ENCODE measurements at places on chromosomes 1 and 21.

- DNase-seq, result no peak
These were observed 91.6 kb downstream of the TBX19 start for GRCh38 chr1:168372307-168372706.

GRCh38 chr21:16863362-16863905, 649.4 kb upstream of the CXADR start:
- no peak for DNase-seq

DNA sequence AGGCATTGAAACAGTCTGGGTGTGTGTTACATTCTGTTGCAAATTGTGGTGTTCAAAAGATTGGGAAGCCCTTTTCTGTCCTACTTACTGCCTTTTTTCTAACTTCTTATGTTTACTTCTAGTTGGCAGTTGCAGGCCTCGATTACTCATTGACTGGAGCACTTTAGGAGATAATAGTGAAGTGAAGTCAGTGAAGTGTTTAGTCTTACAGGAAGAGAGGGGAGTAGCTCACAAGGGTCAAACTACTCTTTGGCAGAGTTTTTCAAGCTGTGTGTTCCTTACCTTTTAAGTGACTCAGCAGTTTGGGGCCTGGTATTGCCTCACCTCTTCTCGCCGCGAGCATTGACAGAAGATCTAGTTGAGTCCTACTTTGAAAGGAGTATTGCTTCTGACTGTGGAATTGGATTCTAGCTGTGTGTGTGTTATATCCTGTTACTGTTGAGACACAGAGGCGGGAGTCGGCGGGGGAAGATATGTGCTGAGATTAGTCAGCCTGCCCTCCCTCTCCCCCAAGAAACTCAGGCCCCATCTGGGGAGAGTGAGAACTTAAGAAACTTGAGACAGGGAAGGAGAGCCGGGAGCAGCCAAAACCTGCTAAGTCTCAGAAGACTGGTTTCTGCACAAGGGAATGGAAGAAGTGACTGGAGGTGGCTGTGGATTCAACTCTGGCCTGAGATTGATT, 19.3 kb downstream of the AHCYL1 start:
- DNase-seq, result no peak

- DNase-seq, result no peak
These were observed 67.0 kb downstream of the MATN1 start for GRCh38 chr1:30656171-30656940.

- no peak for DNase-seq
These were observed 836 bp upstream of the GBP4 start for GRCh38 chr1:89199525-89200031.

GRCh38 chr1:5415606-5416005, 576.6 kb downstream of the NPHP4 start:
- DNase-seq, result no peak

- no peak for DNase-seq
These were observed 174.2 kb downstream of the BRINP3 start for GRCh38 chr1:190303501-190303900.

DNA sequence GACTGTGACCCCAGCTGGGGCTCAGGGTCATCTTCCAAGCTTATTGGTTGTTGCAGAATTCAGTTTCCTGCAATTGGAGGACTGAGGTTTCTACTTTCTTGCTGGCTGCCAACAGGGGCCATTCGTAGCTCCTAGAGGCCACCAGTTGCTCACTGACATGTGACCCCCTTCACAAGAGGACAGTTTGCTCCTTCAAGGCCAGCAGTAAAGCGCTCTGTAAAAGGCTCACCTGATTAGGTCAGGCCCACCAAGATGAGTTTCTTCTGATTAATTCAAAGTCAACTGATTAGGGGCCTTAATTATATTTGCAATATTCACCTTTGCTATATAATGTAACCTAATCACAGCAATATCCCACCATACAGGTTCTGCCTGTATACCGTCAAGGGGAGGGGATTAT, 68.9 kb downstream of the SLC9A1 start:
- DNase-seq, result no peak
